ENCODE measurements at places on chromosomes 16 and 17. TPM values are rescaled to one million over a fixed set of nuclear protein-coding genes. Genes with fewer than 3 reads are reported as not detected.
A peak's percentile ranks its signal among the peaks of the same experiment; 100 is the strongest.

GRCh38 chr16:89955001-89955685 lies 6.6 kb downstream of the DEF8 start:
- DNase-seq, result no peak

- no peak for DNase-seq
Measured at GRCh38 chr16:2466667-2467527, 4.2 kb upstream of the NTN3 start.

- DNase-seq, result no peak
Measured at GRCh38 chr17:56723421-56723820, 110.3 kb downstream of the C17orf67 start.

DNA sequence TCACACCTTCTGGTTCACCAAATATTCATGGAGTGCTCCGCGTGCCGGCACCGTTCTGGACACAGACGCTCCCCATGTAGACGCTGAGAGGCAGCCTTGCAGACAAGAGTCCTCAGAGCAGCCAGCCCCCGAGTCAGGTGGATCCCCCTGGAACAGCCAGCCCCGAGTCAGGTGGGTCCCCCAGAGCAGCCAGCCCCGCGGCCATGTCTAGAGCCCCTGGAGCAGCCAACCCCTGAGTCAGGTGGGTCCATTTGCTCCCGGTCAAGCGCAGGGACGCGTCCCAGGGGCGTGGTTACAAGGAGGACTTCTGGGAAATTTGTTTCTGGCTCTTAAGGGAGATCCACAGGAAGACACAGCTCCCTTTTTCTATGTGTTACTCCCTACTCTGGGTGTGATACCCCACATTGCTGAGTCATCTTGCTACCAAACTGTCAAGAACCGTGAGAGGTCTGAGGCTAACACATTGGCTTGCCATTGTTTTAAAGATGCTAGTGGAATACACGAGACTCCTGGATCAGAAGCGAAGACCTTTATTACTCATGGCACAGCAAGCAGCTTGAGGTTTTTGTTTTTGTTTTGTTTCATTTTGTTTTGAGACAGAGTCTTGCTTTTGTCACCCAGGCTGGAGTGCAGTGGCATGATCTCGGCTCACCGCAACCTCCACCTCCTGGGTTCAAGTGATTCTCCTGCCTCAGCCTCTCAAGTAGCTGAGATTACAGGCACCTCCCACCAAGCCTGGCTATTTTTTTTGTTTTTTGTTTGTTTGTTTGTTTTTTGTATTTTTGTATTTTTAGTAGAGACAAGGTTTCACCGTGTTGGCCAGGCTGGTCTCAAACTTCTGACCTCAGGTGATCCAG lies 43.3 kb upstream of the CBFA2T3 start:
- DNase-seq, result peak; percentile 27

- no peak for DNase-seq
Measured at GRCh38 chr16:66091471-66091891, 275.0 kb upstream of the CDH5 start.

DNA sequence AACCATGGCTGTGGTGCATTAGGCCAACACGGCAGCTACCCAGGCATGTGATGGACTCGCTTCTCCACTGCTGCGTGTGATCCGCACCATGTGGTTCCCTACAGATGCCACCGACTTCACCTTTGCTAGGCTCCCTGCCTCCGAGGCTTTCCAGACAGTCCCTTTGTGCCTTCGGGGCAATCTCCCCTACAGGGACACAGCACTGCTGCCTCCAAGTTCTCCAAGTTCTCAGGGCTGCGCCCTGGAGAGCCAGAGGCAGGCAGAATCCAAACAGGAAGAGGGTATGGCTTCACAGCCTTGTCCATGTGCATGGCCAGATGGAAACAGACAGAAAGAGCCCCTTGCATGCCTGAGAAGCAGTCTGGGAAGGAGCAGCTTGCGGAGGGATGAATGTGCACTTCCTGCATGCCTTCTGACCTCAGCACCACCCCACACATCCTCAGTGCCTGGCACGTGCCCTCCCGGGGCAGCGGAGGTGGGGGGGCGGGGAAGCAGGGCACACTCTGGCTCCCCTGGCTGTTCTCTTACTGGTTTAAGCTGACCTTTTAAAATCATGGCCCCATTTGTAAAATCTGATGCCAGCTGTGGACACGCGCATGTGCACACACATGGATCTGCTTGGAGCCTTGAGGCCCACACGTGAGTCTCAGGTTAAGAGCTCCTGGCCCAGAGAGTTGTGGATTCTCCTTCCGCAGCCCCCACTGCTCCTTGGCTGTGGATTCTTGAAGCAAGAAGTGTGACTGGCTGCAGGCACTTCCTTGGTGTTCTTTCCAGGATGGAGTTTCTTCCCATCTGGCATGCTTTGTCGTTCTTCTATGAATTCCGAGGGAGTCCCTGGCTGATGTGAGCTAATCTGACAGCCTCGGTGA lies 55.3 kb upstream of the MTSS2 start:
- no peak for DNase-seq

DNA sequence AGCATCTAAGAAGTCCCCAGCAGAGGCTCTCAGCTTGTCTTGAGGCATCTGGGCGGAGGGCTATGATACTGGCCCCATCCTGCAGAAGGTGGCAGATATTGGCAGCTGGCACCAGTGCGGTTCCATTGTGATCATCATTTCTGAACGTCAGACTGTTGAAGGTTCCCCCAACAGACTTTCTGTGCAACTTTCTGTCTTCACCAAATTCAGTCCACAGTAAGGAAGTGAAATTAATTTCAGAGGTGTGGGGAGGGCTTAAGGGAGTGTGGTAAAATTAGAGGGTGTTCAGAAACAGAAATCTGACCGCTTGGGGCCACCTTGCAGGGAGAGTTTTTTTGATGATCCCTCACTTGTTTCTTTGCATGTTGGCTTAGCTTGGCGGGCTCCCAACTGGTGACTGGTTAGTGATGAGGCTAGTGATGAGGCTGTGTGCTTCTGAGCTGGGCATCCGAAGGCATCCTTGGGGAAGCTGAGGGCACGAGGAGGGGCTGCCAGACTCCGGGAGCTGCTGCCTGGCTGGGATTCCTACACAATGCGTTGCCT lies at the start of gene CIITA:
CIITA (plus strand) TSS at position 404 of the 543 bp plus-strand sequence; CDS start at position 533, 129 bp downstream.
- no peak for DNase-seq

GRCh38 chr17:72107100-72107499 lies 13.7 kb upstream of the SOX9 start:
- no peak for DNase-seq

DNA sequence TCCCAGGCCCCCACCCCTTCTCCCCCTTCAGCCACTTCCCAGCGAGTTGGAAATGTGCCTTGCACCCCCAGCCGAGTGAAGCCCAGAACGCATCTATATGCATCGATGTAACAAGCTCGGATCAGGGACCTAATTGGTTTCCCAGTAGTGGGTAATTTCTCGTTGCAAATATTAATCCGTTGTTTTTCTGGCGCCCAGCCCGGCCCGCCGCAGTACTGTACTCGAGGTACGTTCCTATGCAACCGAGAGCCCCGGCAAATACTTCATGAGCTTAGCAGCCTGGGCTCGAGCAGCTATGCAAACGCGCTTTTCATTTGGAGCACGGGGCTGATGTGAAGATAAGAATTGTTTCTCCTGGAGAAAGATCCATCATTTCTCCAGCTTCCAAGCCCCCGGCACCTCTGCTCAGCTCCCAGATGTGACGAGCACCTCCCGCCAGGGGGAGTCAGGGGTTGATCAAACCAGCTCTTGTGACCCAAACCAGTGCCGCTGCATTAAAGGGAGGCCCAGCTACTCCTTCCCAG lies 229.8 kb downstream of the KATNIP start:
- peak; percentile 39 for DNase-seq

GRCh38 chr17:75344666-75345065 lies 55.4 kb upstream of the SLC25A19 start:
- no peak for DNase-seq

DNA sequence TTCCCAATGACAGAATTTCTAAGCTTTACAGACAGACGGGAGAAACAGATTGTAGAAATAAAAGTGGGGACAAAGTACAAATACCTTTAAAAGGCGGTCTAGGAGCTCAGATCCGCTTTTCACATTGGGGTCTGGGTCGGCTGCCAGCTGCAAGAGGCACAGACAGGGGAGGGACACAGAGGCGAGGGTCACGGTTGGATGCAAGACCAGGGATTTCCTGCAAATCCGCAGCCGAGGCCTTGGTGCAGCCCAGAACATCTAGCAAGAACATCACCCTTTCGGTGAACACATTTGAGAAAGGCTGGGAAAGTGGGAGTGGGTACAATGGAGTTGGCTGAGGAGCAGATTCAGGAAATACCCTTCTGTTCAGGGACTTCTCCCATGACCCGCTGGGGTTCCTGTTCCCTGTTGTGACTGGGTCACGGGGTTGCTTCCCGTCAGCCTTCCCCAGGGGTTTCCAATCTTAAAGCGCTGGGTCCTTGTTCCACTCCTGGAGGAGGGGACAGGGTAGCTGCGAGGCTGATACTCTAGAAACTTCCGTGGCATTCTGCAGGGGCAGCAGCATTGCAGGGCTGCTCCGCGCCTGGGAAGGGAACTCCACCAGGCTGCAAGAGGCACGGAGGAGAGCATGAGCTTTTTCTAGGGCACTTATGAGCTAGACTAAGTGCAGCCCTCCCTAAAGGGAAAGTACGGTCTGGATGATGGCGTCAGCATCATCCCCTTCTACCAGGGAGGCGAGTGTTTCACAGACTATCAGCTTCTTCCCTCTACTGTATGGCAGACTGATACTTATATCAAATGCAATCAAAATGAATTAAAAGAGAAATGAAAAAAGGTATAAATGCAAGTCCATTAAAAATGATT lies 16.0 kb downstream of the VAC14 start:
- DNase-seq, result no peak

DNA sequence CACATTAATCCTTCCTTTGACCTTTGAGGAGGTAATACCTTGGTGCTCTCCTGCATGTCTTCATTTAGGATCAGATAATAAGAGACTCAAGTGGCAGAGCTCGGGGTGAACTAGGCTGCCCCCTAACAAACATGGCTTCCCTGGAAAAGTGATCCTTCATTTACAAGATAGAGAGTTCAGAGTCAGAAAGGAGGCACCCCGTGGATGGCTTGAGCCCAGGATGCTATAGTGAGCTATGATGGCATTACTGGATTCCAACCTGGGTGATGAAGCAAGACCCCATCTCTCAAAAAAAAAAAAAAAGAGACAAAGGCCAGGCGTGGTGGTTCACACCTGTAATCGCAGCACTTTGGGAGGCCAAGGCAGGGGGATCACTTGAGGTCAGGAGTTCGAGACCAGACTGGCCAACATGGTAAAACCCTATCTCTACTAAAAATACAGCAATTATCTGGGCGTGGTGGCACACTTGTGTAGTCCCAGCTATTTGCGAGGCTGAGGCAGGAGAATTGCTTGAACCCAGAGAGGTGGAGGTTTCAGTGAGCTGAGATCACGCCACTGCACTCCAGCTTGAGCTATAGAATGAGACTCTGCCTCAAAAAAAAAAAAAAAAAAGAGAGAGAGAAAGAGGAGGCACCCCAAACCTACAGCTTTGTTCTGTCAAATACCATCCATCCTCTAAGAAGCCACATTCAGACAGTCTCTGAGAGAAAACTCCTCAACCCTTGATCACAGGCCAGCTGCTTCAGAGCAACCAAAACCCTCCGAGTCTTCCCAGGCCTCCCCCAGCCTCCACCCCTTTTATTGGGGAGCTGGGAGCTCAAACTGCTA lies 7.4 kb downstream of the FAM117A start:
- DNase-seq, result no peak

GRCh38 chr16:8572919-8573724 lies 17.2 kb downstream of the TMEM114 start:
- DNase-seq, result peak; percentile 26

DNA sequence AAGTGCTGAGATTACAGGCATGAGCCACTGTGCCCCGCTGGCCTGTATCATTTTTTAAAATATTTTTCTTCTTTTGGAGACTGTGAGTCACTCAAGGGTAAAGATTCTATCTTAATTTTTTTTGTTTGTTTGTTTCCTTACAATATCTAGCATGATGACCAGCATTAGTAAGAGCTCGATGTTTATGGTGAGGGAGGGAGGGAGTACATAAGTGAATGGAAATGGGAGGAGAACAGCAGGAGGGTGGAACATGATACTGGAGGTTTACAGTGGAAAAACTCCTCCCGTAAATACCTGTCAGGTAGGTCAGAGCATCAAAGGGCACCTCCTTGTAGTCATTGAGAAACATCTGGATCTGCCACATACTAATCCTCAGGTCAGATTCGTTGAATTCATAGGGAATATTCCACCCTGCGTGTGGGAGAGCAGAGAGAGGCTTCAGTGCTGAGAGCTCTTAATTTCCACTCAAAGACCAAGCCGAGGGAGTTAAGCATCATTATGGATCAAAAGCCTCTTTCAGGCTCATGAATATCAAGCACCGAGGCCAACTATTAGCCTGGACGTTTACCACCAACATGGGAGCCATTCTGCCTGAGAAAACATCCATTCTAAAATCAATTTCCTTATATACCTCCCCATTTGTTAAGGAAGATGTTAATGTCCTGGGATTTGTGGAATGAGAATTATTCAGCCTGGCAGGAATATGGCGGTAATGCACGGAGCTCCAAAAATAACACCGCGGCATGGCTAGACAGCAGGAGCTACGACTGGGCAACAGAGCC lies 51.8 kb downstream of the LYRM1 start:
- no peak for DNase-seq

DNA sequence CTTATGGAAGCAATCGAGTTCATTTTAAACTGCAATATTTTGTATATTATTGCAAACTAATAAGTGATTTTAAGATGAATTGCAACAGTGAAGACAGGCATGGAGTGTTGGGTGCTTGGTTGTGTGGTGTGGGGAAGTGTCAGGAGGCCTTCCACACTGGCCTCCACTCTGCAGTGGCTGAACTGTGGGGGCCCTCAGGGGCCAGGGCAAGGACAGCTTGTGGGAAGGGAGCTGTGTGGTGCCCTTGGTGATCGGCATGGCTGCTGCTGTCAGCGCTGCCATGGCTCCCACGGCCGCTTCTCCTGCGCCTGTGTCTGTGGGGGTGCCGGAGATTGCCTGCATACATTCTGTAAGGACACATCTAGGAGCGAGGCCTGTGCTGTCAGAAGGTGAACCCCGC lies 19.2 kb downstream of the TCF25 start:
- no peak for DNase-seq

- DNase-seq, result no peak
Measured at GRCh38 chr16:4522051-4522581, 16.5 kb downstream of the CDIP1 start.

- no peak for DNase-seq
Measured at GRCh38 chr16:82231008-82231787, 61.2 kb upstream of the MPHOSPH6 start.

DNA sequence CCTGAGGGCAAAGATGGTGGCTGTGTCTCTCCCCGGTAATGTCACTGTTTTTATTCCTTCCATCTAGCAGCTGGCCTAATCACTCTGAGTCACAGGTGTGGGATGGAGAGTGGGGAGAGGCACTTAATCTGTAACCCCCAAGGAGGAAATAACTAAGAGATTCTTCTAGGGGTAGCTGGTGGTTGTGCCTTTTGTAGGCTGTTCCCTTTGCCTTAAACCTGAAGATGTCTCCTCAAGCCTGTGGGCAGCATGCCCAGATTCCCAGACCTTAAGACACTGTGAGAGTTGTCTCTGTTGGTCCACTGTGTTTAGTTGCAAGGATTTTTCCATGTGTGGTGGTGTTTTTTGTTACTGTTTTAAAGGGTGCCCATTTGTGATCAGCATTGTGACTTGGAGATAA lies 5.5 kb upstream of the RAPGEFL1 start:
- DNase-seq, result no peak

Gene RAB37
- 0.12 TPM for total RNA-seq

Gene C1QL1
- 0.84 TPM for total RNA-seq

Gene ADAM11
- total RNA-seq, result 0.94 TPM

Gene MMP15
- total RNA-seq, result 4.8 TPM

Gene HAP1
- 0.69 TPM for total RNA-seq

Gene BRIP1
- 4.9 TPM for total RNA-seq

Gene TM4SF5
- not detected for total RNA-seq

Gene PDILT
- not detected for total RNA-seq

Gene LGALS9C
- total RNA-seq, result 0.72 TPM

Gene SPHK1
- 7.0 TPM for total RNA-seq

Gene GJD3
- not detected for total RNA-seq

Gene ZPBP2
- not detected for total RNA-seq

Gene SYNGR3
- total RNA-seq, result 4.5 TPM

Gene CFAP119
- 2.2 TPM for total RNA-seq

All from NCI-H460 (cell line).